HepG2 (cell line): ENCODE measurements at places on chromosomes 12 and 14. TPM values are rescaled to one million over a fixed set of nuclear protein-coding genes. Genes with fewer than 3 reads are reported as not detected.

- no peak for DNase-seq
These were observed 171.8 kb downstream of the BTG1 start for GRCh38 chr12:91973813-91974212.

- H3K27ac ChIP-seq, result no peak overlapping the region
- no peak for DNase-seq
- no peaks in the 10 kb centered on the region for H3K4me1 ChIP-seq
- H3K4me3 ChIP-seq, result no peak overlapping the region
- H3K27me3 ChIP-seq, result peaks cover 5% of the 10 kb centered on the region; the same call in 1 of the 3 replicates
These were observed 320.2 kb upstream of the SFSWAP start for GRCh38 chr12:131390412-131391334.

DNA sequence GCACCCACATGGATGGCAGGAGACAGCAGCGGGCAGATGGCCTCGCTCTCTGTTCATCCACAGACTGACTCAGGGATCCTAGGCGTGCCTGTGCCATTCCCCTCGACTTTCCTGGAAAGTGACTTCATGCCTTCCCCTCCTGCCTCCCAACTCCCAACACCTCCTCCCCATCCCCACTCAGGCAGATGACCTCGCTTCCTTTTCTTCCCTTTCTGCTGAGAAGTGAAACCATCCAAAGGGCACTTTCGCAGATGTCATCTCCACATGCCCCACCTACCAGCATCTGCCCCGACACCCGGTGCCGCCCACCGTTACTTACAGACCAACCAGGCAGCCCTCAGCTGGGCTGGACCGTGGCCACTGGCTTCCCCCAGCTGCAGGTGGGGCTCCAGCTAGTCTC, 29.6 kb downstream of the BEGAIN start:
- H3K4me1 ChIP-seq, result no peaks in the 10 kb centered on the region
- H3K27me3 ChIP-seq, result peaks cover 25% of the 10 kb centered on the region
- H3K27ac ChIP-seq, result no peak overlapping the region
- no peak overlapping the region for H3K4me3 ChIP-seq

- H3K27me3 ChIP-seq, result peaks cover 25% of the 10 kb centered on the region
- H3K4me3 ChIP-seq, result peak overlapping the region; percentile 40; the same call in 1 of the 2 replicates
- no peaks in the 10 kb centered on the region for H3K36me3 ChIP-seq
- H3K27ac ChIP-seq, result no peak overlapping the region
These were observed 630 bp downstream of the NELL2 start for GRCh38 chr12:44875417-44875953.

DNA sequence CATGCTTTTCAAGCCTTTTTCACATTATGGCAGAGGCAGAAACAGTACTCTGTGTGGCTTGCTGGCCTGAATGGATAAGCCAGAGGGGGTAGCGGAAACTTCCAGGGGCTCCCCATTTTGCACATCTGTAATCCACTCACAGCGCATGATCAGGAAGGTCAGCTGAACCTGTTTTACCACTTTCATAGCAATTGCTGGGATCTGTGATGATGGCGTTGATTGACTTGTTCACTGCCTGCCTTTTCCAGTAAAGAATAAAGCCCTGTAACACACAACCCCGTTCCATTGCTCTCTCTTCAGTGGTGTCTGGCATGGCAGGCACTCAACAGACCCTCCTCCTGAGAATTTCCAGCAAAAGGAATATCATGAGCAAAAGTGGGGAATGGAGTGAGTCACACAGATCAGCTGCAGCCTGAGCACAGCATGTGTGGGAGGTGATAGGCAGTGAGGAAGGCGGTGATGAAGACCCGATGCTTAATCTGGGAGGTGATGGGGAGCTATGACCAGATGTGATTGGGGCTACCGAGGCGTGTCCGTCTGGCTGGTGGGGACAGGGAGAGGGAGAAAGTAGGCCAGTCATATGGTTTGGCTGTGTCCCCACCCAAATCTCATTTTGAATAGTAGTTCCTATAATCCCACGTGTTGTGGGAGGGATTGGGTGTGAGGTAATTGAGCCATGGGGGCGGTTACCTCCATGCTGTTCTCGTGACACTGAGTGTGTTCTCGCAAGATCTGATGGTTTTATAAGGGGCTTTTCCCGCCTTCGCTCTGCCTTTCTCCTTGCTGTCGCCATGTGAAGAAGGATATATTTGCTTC, 44.7 kb upstream of the CHST11 start:
- no peak overlapping the region for H3K4me3 ChIP-seq
- no peak for DNase-seq
- H3K27me3 ChIP-seq, result peaks cover 1% of the 10 kb centered on the region; the same call in 1 of the 2 replicates
- no peak overlapping the region for H3K27ac ChIP-seq
- peaks cover 5% of the 10 kb centered on the region; the same call in 1 of the 2 replicates for H3K4me1 ChIP-seq

GRCh38 chr12:16323638-16324037, 23.8 kb upstream of the MGST1 start:
- H3K4me1 ChIP-seq, result no peaks in the 10 kb centered on the region
- DNase-seq, result no peak
- no peak overlapping the region for H3K27ac ChIP-seq
- H3K36me3 ChIP-seq, result no peaks in the 10 kb centered on the region

GRCh38 chr14:68649476-68650189, 143.2 kb downstream of the ZFP36L1 start:
- no peaks in the 10 kb centered on the region for H3K27me3 ChIP-seq
- DNase-seq, result no peak
- H3K27ac ChIP-seq, result no peak overlapping the region
- H3K4me3 ChIP-seq, result no peak overlapping the region
- H3K4me1 ChIP-seq, result peaks cover 17% of the 10 kb centered on the region

- peak overlapping the region; percentile 78 for H3K27ac ChIP-seq
- H3K4me3 ChIP-seq, result peak overlapping the region; percentile 96
- peaks cover 4% of the 10 kb centered on the region; the same call in 1 of the 3 replicates for H3K36me3 ChIP-seq
These were observed 2.6 kb downstream of the GLRX5 start for GRCh38 chr14:95537298-95538089.

- H3K4me1 ChIP-seq, result peaks cover 22% of the 10 kb centered on the region
- H3K4me3 ChIP-seq, result no peak overlapping the region
- no peak overlapping the region for H3K27ac ChIP-seq
- DNase-seq, result no peak
These were observed 216.5 kb downstream of the PHLDA1 start for GRCh38 chr12:75814851-75815754.

The ZFHX2 gene
- 0.17 and 0.24 TPM in 2 replicates for polyA plus RNA-seq

The MYL2 gene
- not detected in 2 replicates for polyA plus RNA-seq

The PLEKHG7 gene
- polyA plus RNA-seq, result not detected in 2 replicates
